Chondrocyte (in vitro differentiated cells): ENCODE measurements at places on chromosomes 11 and 22. TPM values are rescaled to one million over a fixed set of nuclear protein-coding genes. Genes with fewer than 3 reads are reported as not detected.

GRCh38 chr22:30843245-30843644, 125.3 kb downstream of the MORC2 start:
- no peak for DNase-seq
- no peaks in the 10 kb centered on the region for H3K27me3 ChIP-seq
- no peak overlapping the region for H3K4me3 ChIP-seq
- H3K36me3 ChIP-seq: peaks cover 3% of the 10 kb centered on the region
- no peaks in the 10 kb centered on the region for H3K4me1 ChIP-seq
- no peak overlapping the region for H3K27ac ChIP-seq

The RAG2 gene
- total RNA-seq: not detected in 3 replicates

- peaks cover 4% of the 10 kb centered on the region for H3K27me3 ChIP-seq
- no peak overlapping the region for H3K27ac ChIP-seq
- DNase-seq: no peak
- peaks cover 2% of the 10 kb centered on the region for H3K36me3 ChIP-seq
Observed at GRCh38 chr22:25697181-25697664, 44.8 kb upstream of the MYO18B start.

GRCh38 chr11:82308979-82309378, 424.7 kb downstream of the FAM181B start:
- DNase-seq: no peak
- H3K27ac ChIP-seq: no peak overlapping the region
- H3K27me3 ChIP-seq: peaks cover 4% of the 10 kb centered on the region
- no peak overlapping the region for H3K4me3 ChIP-seq
- no peaks in the 10 kb centered on the region for H3K36me3 ChIP-seq

- no peak overlapping the region for H3K27ac ChIP-seq
- H3K4me3 ChIP-seq: no peak overlapping the region
- H3K36me3 ChIP-seq: peaks cover 28% of the 10 kb centered on the region
- no peak for DNase-seq
- H3K27me3 ChIP-seq: no peaks in the 10 kb centered on the region
Observed at GRCh38 chr11:8694137-8694536, 11.5 kb downstream of the RPL27A start.

DNA sequence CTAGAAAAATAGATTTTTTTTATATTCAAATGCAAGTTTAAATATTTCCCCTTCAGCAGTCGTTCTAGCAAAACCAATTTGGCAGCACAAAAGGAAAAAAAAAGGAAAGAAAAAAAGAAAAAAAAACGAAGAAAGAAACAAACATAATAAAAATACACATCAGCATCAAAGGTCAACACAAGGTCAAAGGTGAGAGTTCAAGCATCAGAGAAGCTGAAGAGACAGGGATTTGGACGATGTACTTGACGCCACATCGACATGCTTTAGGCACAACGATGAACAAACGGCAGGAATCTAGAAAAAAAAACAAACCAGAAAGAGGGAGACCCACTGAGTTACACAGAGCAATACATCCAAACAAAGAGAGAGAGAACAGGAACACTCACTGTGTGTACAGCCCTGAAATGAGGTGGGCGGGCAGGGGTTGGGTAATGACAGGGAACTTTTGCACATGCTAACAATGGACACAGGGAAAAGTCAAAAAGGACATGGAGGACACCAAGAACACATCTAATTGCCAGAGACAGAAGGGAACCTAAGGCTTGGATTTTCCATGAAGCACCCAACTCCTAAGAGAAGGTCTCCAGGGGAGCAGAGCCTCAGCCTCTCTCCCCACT, 19.8 kb upstream of the RAPSN start:
- peaks cover 44% of the 10 kb centered on the region for H3K4me1 ChIP-seq
- peaks cover 28% of the 10 kb centered on the region for H3K36me3 ChIP-seq
- H3K4me3 ChIP-seq: no peak overlapping the region
- peak overlapping the region; percentile 2 for H3K27ac ChIP-seq
- no peaks in the 10 kb centered on the region for H3K27me3 ChIP-seq
- DNase-seq: no peak

DNA sequence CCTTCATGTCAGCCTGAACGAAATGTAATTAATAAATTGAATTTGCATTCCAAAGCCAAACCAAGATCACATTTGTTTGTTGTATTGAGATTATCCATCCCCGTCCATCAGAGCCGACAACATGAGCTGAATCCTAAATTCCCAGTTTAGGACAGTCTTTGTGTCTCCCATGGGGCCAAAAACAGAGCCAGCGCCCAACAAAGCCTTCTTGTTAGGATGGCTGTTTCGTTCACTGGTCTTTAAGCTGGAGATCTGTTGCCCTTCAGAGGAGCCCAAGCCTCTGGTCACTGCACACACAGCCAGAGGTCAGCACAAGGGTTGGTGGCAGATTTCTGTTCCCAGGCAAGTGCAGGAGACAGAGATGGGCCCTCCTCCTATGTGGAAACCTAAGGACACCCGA, 25.8 kb downstream of the DSCAML1 start:
- H3K27ac ChIP-seq: no peak overlapping the region
- DNase-seq: no peak
- H3K36me3 ChIP-seq: no peaks in the 10 kb centered on the region

GRCh38 chr22:37991731-37992442, 7.5 kb upstream of the SOX10 start:
- H3K4me1 ChIP-seq: no peaks in the 10 kb centered on the region
- H3K27me3 ChIP-seq: no peaks in the 10 kb centered on the region
- no peak overlapping the region for H3K27ac ChIP-seq
- no peak for DNase-seq
- H3K4me3 ChIP-seq: no peak overlapping the region

GRCh38 chr11:125346179-125346530, 149.9 kb downstream of the FEZ1 start:
- H3K27me3 ChIP-seq: no peaks in the 10 kb centered on the region
- H3K36me3 ChIP-seq: no peaks in the 10 kb centered on the region
- peak overlapping the region; percentile 86 for H3K27ac ChIP-seq
- no peak for DNase-seq
- H3K4me1 ChIP-seq: peaks cover 84% of the 10 kb centered on the region
- H3K4me3 ChIP-seq: no peak overlapping the region

DNA sequence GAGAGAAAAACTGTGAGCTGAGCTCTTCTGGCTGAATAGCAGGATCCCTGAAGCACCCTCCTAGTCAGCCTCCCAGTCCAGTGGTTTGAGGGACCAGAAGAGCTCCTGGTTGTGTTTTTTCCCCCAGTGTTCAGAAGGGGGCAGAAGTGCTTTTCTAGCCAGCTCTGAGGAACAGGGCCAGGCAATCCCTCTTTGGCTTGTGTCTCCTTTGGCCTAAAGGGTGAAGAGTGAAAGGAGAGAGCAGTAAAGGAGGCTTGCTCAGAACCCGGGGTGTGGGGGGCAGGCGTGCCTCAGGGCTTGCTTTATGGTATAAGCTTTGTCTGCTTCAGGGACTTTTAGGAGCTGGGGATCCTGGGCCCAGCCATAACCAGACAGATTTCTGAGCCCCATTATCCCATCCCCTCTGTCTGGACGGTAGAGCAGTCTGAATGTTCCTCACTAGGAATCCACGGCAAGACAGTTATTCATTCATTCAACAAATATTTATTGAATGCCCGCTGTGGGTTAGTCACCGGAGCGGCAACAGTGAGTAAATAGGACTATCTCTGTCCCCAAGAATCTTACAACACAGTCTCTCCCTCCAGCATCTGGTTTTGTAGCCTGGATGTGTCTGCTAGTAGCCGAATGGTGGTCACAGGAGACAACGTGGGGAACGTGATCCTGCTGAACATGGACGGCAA, 14.5 kb downstream of the ACP2 start:
- DNase-seq: no peak
- no peaks in the 10 kb centered on the region for H3K27me3 ChIP-seq
- H3K4me3 ChIP-seq: no peak overlapping the region
- H3K27ac ChIP-seq: peak overlapping the region; percentile 77
- peaks cover 14% of the 10 kb centered on the region for H3K36me3 ChIP-seq

DNA sequence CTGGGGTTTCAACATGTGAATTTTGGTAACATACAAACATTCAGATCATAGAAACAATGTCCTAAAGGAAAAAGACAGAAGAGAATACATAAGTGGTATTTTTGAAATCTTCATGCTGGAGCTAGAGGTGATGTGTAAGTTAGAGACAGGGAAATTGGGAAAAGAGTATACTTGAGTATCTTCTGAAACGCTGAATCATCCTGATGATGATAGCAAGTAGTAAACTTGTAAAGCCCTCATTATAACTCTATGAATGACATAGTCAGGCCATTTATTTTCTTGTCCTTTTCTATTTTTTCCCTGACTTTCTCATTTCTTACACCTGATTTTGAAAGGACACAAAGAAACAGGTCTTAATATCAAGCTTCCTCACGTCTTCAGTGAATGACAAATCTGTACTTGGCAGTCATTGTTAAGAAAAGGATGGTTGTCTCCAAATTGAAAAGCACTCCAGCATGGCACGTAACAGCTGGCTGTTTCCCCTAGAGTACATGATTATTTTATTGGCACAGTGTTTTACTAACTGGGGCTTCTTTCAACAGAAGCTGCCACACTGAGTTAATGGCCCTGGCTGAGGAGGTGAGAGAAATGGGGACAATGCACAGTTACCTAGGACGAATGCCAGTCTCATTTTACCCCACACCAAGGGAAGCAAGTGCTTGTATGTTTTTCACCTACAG, 140.7 kb upstream of the CTSC start:
- H3K36me3 ChIP-seq: no peaks in the 10 kb centered on the region
- DNase-seq: no peak

The C11orf68 gene
- 68.2 to 69.8 TPM (median 68.8 TPM) in 3 replicates for total RNA-seq

The ALDH3B1 gene
- total RNA-seq: 10.8 to 14.3 TPM (median 13.1 TPM) in 3 replicates

DNA sequence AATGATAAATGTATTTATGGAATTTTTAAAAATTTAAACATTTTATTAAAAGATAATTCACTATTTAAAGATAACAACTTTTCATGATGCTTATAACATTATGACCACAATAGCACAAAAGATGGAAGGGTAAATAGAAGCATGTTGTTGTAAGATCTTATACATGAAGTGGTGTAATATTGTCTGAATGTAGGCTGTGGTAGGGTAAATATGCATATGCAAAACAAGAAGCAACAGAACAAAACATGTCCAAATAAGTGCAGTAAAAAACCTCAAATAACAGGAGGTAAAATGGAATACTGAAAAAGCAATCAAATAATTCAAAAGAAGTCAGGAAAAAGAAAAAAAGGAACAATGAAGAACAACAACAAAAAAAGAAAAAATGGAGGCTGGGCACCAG, 56.0 kb downstream of the ADM start:
- no peak overlapping the region for H3K27ac ChIP-seq

DNA sequence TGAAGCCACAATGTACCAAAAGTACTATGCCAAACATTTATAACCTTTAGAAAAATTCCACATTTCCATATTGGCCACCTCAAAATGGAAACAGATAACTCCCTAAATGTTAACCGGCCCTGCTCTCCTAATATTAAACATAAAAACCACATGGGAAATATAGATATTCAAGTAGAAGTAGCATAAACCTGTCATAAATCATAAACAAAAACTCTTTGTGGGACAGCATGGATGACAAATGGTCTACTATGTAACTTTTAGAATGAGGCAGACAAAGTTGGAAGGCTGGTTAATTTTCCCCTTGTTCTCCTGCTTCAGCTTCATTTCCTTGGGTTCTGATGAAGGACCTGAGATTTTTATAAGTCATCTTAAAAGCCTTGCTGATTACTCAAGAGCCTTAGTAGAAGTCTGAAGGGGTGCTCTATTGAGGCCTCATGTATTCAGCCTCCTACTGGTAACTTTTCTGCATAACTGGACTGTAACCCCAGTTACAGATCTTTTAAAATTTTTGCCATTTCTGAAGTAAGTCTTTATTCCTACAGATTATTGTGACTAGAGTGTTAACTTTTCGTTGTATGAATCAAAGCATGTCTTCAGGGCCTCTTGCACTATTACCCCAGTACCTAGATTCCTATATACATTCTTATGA, 116.4 kb downstream of the STIM1 start:
- H3K27ac ChIP-seq: no peak overlapping the region
- H3K36me3 ChIP-seq: peaks cover 6% of the 10 kb centered on the region
- H3K4me1 ChIP-seq: peaks cover 10% of the 10 kb centered on the region
- no peak for DNase-seq

DNA sequence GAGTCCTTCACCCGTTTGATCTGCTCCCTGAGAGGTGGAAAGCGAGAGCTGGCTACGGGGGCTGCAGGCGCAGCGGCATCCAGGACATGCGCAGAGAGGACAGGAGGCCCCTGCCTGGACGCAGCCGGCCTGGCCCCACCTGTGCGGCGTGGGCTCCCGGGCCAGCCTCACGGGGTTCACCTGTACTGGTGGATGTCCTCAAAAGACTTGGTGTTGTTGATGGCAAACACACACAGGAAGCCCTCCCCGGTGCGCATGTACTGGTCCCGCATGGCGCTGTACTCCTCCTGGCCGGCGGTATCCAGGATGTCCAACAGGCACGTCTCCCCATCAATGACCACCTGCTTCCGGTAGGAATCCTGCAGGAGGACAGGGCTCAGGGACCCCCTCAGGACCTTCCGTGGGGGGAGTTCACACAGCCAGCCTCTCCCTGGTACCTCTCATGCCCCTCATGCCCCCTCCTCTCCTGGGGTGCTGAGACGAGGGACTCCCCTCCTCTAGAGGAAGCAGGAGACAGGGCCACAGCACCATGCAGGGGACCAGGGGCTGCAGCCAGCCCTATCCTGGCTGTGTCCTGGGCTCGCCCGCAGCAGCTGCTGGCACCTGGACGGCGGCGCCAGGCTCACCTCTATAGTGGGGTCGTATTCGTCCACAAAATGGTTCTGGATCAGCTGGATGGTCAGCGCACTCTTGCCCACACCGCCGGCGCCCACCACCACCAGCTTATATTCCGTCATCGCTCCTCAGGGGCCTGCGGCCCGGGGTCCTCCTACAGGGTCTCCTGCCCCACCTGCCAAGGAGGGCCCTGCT, 1.6 kb downstream of the HRAS start:
- H3K4me1 ChIP-seq: peaks cover 7% of the 10 kb centered on the region
- peak overlapping the region; percentile 71 for H3K4me3 ChIP-seq
- no peaks in the 10 kb centered on the region for H3K36me3 ChIP-seq
- H3K27me3 ChIP-seq: no peaks in the 10 kb centered on the region
- H3K27ac ChIP-seq: no peak overlapping the region
